ENCODE measurements at places on chromosomes 4 and X. TPM values are rescaled to one million over a fixed set of nuclear protein-coding genes. Genes with fewer than 3 reads are reported as not detected.

Gene PGAM4
- 0.19 TPM for polyA plus RNA-seq

Gene CXorf49
- polyA plus RNA-seq, result not detected

Gene TREX2
- not detected for polyA plus RNA-seq

Gene FAM47A
- not detected for polyA plus RNA-seq

Gene SRPX
- polyA plus RNA-seq, result 0.79 TPM

Gene BCORL1
- polyA plus RNA-seq, result 1.7 TPM

Gene NUDT10
- not detected for polyA plus RNA-seq

Data from GM12878 (cell line).